ENCODE measurements at places on chromosomes 5 and 9. TPM values are rescaled to one million over a fixed set of nuclear protein-coding genes. Genes with fewer than 3 reads are reported as not detected.

DNA sequence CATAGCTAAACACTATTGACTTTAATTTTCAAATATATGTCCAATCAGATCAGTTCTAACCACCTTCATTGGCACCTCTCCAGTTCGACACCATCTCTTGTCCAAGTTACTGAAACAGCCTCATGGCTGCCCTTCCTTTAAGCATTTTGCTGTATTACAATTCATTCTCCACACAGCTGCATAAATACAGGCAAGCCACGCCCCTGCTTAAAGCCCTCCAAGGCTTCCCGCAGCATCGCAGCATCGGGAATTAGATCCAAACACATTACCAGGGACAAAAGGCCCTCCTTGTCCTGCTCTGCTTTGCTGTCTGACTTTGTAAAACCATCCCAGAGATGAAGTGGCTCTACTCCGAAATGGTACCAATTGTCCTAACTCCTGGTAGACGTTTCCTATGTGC lies 75.1 kb upstream of the RAI14 start:
- H3K27me3 ChIP-seq, result no peaks in the 10 kb centered on the region
- H3K4me3 ChIP-seq, result no peak overlapping the region
- no peak overlapping the region for H3K27ac ChIP-seq
- no peaks in the 10 kb centered on the region for H3K4me1 ChIP-seq
- no peaks in the 10 kb centered on the region for H3K36me3 ChIP-seq

- H3K27me3 ChIP-seq, result no peaks in the 10 kb centered on the region
- DNase-seq, result no peak
- H3K27ac ChIP-seq, result no peak overlapping the region
- H3K4me3 ChIP-seq, result no peak overlapping the region
- H3K4me1 ChIP-seq, result no peaks in the 10 kb centered on the region
Measured at GRCh38 chr5:134444941-134445471, 33.3 kb upstream of the CDKN2AIPNL start.

The GABRP gene
- not detected for total RNA-seq

DNA sequence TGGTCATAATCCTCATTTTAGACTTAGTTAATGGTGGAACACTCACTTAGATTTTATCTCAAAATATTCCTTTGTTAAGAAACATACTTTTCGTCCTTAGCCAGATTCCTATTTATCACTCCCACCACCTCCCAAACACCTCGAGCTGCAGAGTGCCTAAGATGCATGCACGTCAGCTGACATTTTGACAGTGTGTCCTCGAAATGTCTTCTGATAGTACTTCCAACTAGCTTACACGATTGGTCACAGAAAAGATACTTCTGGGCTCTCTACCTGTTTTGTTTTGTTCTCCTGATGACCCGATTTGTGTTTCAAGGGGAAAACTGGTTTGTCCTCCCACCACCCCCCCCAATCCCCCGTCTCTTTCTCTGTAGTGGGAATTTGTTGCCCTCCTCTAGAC lies 230.1 kb downstream of the MAST4 start:
- H3K4me3 ChIP-seq, result no peak overlapping the region
- H3K4me1 ChIP-seq, result peaks cover 3% of the 10 kb centered on the region
- no peaks in the 10 kb centered on the region for H3K36me3 ChIP-seq
- no peak overlapping the region for H3K27ac ChIP-seq

The MRPL36 gene
- total RNA-seq, result 42.7 TPM

DNA sequence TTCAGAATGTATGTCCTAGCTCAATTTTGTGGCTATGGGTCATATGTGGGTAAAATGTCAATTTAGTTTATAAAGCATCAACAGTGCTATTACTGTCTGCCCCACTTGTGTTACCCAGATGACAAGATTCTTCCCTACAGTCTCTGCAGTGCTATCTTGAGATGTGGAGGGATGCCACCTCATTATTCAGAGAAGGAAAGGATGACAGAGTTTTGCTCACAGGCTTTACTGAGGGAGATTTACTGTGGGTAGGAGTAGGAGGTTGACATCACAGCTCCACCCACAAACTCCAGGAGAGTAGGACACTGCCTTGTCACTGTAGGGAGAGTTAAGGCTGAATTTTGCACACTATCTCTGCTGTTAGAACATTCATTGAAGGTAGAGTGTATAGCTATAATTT lies 359.3 kb downstream of the HTR1A start:
- H3K36me3 ChIP-seq, result no peaks in the 10 kb centered on the region
- H3K27me3 ChIP-seq, result no peaks in the 10 kb centered on the region
- DNase-seq, result no peak
- no peak overlapping the region for H3K27ac ChIP-seq
- no peak overlapping the region for H3K4me3 ChIP-seq
- H3K4me1 ChIP-seq, result no peaks in the 10 kb centered on the region

DNA sequence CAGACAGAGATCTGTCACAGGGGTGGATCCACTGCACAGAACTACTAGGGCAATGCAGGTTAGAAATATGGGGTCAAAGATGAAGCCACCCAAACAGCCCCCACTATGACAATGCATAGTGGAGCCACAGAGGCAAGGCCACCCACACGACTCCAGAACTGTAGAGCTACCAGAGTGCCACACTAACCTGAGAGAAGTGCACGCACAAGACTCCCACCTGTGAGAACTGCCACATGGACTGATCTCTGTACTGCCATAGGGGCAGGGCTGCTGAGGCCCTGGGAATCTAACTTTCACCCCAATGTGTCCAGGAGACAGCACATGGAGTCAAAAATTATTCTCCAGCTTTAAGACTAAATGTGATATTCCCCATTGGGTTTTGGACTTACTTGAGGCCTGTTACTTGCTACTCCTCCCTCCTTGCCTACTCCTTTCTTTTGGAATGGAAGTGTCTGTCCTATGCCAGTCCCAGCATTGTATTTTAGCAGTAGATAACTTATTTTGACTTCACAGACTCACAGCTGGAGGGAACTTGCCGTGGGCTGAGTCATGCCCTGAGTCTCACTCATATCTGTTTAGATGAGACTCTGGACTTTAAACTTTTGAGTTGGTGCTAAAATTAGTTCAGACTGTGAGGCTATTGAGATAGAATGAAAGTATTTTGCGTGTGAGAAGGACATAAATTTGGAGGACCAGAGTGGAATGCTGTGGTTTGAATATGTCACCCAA lies 853.3 kb downstream of the MAT2B start:
- no peaks in the 10 kb centered on the region for H3K4me1 ChIP-seq
- no peaks in the 10 kb centered on the region for H3K27me3 ChIP-seq
- no peak for DNase-seq
- H3K27ac ChIP-seq, result no peak overlapping the region
- no peaks in the 10 kb centered on the region for H3K36me3 ChIP-seq
- H3K4me3 ChIP-seq, result no peak overlapping the region

DNA sequence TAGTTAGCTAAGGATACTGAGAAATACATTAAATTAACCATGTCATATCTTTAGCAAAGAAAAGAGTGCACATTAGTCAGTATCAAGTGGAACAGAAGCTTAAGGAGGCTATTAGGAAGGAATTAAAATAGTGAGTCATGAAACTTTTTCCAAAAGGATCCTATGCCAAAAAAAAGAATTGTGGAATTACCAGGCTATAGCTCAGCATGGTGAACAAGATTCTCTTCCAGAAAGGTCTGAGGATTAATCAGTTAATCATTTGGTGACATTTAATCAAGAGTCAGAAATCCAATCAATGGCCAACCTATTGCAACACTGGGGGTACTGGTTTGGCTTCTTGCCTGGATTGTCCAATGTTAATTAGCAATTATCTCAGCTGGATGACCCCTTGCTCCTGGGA lies 244.5 kb upstream of the NMUR2 start:
- no peak overlapping the region for H3K27ac ChIP-seq
- H3K4me3 ChIP-seq, result no peak overlapping the region
- no peaks in the 10 kb centered on the region for H3K36me3 ChIP-seq
- H3K27me3 ChIP-seq, result no peaks in the 10 kb centered on the region
- DNase-seq, result no peak

- no peak overlapping the region for H3K27ac ChIP-seq
- H3K27me3 ChIP-seq, result no peaks in the 10 kb centered on the region
- H3K4me1 ChIP-seq, result no peaks in the 10 kb centered on the region
- DNase-seq, result no peak
Measured at GRCh38 chr5:102547141-102548035, 48.6 kb upstream of the SLCO6A1 start.

DNA sequence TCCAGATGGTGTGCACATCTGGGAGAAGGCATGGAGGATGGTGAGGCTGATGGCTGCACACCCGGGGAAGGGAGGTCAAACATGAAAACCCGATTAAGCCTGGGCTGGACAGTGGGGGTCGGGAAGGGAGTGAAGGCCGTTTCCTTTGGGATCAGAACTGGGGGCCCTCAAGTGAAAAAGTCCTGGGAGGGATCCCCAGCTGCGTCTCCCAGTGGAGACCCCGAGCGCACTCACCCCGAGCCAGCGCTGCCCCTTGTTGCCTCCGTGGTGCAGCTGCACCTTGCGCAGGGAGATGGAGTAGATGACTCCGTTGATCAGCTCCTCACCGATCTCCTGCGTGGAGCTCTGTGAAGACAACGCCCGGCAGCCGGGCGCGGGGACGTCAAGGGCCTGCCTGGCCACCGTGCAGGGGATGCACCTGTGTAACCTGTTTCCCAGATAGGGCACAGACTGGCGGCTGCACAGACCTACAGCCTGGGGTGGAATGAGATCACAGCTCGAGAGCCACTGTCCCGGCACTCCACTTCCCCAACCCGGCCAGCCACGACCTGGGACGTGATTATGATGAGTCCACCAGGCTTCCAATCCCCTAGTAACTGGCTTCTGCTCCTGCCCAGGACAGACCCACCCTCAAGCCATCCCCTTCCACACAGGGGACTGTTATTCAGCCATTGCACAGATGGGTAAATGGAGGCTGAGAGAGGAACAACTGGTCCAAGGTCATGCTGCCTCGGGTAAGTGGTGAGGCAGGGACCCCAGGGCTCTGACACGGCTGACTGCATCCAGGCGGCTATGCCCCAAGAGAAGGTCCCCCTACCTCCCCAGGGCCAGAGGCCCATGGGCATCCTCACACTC lies 9.0 kb downstream of the RALGDS start:
- DNase-seq, result peak; percentile 70
- peaks cover 48% of the 10 kb centered on the region for H3K4me1 ChIP-seq
- H3K4me3 ChIP-seq, result no peak overlapping the region
- peaks cover 22% of the 10 kb centered on the region for H3K36me3 ChIP-seq

DNA sequence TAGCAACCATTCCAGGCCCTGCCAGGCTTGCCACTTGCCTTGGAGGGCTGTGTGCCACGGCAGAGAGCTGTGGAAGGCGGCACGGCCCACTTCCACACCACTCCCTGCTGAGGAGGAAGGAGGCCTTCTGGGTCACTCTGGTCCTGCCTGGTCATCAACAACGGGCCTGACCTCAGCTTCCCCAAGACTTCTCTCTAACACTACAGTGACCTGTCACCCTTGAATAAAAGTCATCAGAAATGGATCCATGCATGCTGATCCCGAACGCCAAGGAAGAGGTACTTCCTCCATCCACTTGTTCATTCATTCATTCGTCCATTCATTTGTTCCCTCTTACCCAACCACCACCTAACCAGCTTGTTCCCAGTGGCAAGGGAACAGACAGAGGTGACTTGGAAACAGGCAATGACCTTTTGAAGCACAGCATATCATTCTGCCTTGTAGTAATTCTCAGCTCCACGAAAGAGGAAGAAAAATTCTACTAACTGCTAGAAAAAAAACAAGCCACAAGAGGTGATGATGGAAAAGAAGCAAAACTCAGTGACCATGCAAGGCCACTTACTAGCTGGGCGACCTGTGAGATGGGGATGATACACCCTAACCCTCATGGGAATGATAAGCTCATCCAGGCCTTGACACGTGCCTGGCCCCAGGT lies 58.6 kb downstream of the STK10 start:
- H3K4me3 ChIP-seq, result no peak overlapping the region
- H3K27ac ChIP-seq, result no peak overlapping the region
- no peaks in the 10 kb centered on the region for H3K4me1 ChIP-seq
- no peaks in the 10 kb centered on the region for H3K27me3 ChIP-seq

DNA sequence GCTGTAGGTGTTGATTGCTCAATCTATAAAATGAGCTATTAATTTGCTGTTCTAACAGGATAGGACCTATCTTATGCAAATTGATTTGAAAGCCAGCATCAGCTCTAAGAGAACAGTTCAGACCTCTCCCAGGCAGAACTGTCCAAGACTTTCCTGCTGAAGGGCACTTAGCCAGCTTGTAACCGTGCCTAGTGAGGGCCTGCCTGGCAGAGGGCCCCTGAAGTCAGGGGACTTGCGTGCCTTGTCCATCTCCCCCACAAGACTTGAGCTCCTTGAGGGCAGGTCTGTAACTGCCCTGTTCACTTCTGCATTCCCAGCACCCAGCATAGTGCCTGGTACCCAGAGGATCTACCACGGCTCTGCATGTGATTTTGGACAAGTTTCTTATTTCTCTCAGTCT lies 293.4 kb downstream of the CDK5RAP2 start:
- no peaks in the 10 kb centered on the region for H3K4me1 ChIP-seq
- no peaks in the 10 kb centered on the region for H3K27me3 ChIP-seq
- H3K4me3 ChIP-seq, result no peak overlapping the region
- no peak overlapping the region for H3K27ac ChIP-seq
- no peaks in the 10 kb centered on the region for H3K36me3 ChIP-seq
- no peak for DNase-seq

The HRH2 gene
- total RNA-seq, result 2.5 TPM

The GEMIN5 gene
- total RNA-seq, result 15.2 TPM

DNA sequence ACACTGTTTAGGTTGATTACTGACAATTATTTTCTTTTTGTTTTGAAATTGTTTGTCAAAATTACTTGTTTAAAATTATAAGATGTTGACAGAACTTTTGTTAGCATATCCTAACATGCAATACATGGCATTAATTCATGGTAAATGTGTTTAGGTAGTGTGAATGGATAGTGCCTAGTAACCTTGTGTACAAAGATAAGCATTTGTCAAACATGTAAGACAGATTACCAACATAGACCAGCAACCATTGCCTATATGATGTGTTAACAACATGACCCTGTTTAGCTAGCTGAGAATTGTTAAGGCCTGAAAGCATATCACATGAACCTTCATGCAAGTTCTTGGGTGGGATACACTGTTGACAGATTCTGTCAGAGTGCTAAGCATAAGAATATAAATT lies 13.4 kb downstream of the MAN2A1 start:
- H3K27me3 ChIP-seq, result no peaks in the 10 kb centered on the region
- H3K36me3 ChIP-seq, result no peaks in the 10 kb centered on the region
- no peak for DNase-seq
- H3K27ac ChIP-seq, result no peak overlapping the region
- peaks cover 25% of the 10 kb centered on the region for H3K4me1 ChIP-seq

- no peaks in the 10 kb centered on the region for H3K36me3 ChIP-seq
- H3K4me1 ChIP-seq, result peaks cover 12% of the 10 kb centered on the region
- H3K27me3 ChIP-seq, result no peaks in the 10 kb centered on the region
- DNase-seq, result peak; percentile 85
Measured at GRCh38 chr5:111223787-111224560, at the start of gene CAMK4. CAMK4 (plus strand) TSS chr5:111224384; CDS start chr5:111224484, 100 bp downstream.

DNA sequence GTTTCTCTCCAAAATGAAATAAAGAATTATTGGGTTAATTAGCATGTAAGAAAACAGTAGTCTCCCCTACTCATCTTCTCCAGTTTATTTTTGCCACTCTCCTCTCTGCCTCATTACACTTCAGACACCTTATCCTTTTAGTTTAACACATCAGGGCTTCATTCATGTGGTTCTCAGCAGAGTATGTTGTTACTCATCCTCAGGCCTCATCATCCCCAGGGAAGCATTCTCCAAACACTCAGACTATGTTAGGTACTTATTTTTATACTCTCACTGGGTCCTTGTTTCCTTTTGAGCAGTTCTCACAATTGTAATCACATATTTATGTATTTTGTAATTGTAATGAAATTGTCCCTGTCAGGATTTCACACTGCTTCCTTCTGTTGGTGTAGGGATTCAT lies 470.5 kb downstream of the PDE4D start:
- no peaks in the 10 kb centered on the region for H3K4me1 ChIP-seq
- DNase-seq, result no peak
- H3K4me3 ChIP-seq, result no peak overlapping the region
- H3K27me3 ChIP-seq, result no peaks in the 10 kb centered on the region

The PTPRD gene
- 1.5 TPM for total RNA-seq

The SRA1 gene
- total RNA-seq, result 17.8 TPM

The WNT8A gene
- total RNA-seq, result not detected

The STPG3 gene
- total RNA-seq, result not detected
